ENCODE measurements at places on chromosomes 5 and 9.
A peak's percentile ranks its signal among the peaks of the same experiment; 100 is the strongest.

DNA sequence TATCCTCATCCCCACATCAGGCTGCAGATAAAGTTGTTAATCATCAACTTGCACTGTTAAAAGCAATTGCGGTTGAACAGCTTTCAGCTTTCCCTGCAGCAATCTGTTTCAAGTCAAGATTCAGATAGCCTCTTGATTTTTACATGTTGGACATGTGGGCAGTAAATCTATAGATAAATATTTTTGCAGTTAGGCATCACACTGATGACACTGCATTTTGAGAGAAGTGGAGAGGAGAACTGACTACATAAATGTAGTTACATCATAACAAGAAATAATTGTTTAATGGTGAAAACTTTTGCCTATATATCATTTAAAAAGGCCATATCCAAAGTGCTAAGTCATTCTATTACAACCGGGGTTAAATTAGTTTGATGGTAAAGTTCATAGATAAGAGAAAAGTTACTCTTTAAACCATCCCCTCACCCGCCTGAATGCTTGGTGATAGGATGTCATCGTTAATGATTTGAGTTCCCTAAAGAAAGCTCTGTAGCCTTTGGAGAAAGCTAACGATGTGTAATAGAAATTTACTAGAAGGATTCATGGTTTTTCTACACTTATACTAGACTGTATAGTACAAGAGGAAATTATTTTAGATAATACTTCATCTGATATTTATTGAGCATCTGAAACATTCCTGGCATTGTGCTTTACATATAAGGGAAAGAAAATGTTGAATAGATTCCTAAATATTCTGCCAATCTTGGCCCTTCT lies 30.8 kb upstream of the ALDH1A1 start:
- DNase-seq = no peak

DNA sequence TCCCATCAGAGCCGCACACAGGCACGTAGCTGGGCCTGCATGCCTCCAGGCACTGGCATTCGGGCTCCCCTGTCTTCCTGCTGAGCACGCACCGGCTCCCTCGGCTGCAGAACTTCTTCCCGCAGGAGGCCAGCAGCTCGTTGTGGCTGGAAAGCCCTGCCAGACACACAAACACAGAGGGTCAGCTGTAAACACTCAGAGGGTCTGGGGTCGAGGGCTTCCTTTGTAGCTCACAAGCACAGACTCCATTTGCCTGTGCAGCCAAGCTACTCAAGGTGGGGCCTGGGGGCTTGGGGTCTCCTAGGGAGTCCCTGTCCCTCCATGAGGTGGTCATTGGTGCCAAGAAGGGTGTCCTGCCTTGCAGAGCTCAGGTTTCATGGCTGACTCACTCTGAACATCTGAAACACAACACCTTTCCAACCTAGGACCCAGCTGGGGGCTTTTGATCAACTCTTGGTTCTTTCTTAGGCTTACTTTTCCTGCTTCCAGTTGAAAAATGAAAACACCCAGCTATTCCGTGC lies 211.4 kb downstream of the FSTL4 start:
- DNase-seq = no peak

- DNase-seq = no peak
These were observed 52.2 kb upstream of the DHFR start for GRCh38 chr5:80706835-80707447.

GRCh38 chr5:116645627-116646026 lies 71.0 kb upstream of the SEMA6A start:
- no peak for DNase-seq

- DNase-seq = no peak
These were observed 28.8 kb upstream of the SLC1A1 start for GRCh38 chr9:4461437-4461836.

DNA sequence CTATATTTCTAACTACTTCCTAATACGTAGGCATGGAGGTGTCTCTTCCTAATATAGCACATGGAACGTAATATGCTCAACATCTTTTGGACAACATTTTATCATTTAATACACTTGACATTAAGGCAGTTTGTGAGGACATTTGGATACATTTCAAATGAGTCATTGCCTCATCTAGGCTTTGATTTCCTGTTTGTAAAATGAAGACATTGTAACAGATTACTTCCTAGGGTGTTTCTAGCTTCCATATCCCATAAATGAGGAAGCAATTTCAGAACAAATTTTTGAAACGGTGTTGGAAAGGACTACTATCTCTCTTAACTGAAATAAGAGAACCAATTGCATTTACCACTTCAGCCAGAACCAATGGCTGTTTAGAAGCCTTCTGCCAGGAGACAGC lies 38.7 kb downstream of the SLC28A3 start:
- no peak for DNase-seq

GRCh38 chr5:67206929-67207328 lies 10.3 kb upstream of the CD180 start:
- DNase-seq = peak; percentile 86

- DNase-seq = peak; percentile 61
These were observed 786 bp upstream of the NTNG2 start for GRCh38 chr9:132160802-132161742.

- DNase-seq = peak; percentile 58
These were observed 101.6 kb upstream of the SSBP2 start for GRCh38 chr5:81852291-81853029.

DNA sequence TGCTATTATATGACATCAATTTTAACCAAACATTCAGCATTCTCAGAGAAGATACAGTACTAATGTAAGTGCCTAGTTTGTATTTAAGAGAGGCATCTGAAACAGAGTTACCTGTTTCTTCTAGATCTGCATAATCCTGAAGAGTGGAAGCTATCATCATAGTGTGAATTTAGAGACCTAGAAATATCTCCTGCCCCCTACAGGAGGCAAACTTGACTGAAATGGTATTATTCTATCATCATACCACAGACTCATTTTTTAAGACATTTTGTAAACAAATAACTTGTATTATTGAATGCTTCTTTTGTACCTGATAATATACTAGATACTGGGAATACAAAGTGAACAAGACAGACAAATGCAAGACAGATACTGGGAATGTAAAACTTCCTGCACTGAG lies 216.8 kb upstream of the RPS23 start:
- DNase-seq = no peak

- no peak for DNase-seq
These were observed 1067.4 kb downstream of the CDH9 start for GRCh38 chr5:25970906-25971489.

GRCh38 chr9:110979636-110980035 lies 58.6 kb downstream of the LPAR1 start:
- DNase-seq = no peak

- no peak for DNase-seq
These were observed 87.0 kb downstream of the LNPEP start for GRCh38 chr5:97022898-97023297.

- DNase-seq = no peak
These were observed 483.3 kb downstream of the CTNND2 start for GRCh38 chr5:11420969-11421368.

DNA sequence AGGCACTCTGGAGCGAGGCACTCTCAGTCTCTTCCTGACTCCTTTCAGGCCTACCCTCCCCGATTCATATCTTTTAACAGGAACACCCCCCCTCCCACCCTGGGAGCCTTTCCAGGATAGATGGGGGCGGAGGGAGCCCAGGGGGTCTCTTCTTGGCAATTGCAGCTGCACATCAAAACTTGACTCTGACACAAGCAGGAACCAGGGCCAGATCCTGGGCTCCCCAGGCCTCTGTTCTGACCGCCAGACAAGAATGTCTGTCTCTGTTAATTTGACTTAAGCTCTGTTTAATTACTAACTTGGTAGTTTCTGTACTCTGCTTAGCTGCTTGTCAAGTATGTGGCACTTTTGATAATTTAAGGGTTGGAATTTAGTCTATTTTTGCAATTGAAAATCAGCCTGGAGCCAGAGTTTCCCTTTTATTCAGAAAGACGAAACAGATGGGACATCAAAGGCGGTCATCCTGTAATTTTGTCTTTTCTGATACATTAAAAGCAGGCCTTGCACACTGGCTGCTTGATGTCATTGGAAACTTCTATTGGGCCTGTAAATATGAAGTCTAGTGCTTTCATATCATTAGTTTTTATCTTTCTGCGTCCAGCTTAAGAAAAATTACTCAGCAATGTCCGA lies 43.3 kb downstream of the ACTL7B start:
- no peak for DNase-seq

DNA sequence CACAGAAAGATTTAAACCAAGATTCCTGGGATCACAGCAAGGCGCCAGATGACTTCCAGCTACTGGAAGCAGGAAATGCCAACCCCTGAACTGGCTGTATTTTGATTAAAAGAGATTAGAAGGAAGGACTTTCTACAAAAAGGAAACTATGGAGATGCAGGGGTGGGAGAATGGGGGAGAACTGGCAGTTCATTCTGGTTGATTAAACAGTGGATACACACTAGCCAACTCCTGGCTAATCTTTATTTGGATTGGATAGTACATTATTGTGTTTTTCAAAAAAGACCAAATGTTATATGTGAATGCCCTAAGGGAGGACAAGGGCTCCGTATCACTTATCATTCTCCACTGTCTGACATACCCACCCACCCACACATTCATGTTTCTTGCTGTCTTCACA lies 93.2 kb downstream of the CDO1 start:
- no peak for DNase-seq

- no peak for DNase-seq
These were observed 54.9 kb downstream of the PSAT1 start for GRCh38 chr9:78351816-78352215.

- DNase-seq = no peak
These were observed 15.4 kb downstream of the HAUS6 start for GRCh38 chr9:19087106-19088000.

- DNase-seq = no peak
These were observed 119.5 kb upstream of the OSMR start for GRCh38 chr5:38726279-38726678.

DNA sequence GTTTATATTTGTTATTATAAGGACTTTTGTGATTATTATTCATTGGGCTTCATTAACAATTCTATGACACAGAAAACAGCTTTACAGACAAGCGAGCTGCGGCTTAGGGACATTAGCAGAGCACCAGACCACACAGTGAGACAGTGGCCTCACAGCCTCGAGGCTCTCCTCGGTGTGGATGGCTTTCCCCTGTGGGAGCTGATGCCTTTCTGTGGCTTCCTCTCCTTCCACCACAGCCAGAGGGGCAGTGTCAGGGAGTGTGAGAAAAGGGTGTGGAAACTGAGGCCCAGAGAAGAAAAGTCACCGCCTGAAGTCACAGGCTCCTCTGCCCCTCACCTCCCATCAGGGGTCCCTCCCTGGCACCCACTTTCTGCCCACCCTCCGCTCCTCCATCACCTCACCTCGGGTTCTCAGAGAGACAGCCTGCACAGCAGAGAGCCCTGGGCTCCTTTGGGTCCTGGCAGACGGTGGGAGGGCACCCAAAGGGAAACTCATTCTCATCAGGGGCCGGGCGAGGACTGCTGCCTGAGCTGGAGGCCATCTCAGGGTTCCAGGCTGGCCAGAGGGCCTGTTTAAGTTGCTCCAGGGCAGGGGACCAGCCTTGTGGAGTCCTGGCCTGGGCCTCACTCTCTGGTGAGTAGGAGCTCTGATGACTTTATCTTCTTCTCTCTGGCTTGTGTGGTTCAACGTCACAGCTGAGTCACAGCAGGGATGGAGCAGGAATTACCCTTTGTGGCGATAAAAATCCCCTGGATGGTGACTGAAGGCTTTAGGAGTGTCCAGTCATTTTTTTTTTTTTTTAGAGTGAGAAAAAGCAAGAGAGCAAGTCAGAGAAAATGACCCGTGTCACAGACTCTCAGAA lies 830 bp downstream of the TRAF1 start:
- DNase-seq = peak; percentile 80

GRCh38 chr9:114954956-114955582 lies 24.7 kb upstream of the TNFSF8 start:
- DNase-seq = no peak

- no peak for DNase-seq
These were observed 463.2 kb upstream of the KIF2A start for GRCh38 chr5:61842840-61843239.

DNA sequence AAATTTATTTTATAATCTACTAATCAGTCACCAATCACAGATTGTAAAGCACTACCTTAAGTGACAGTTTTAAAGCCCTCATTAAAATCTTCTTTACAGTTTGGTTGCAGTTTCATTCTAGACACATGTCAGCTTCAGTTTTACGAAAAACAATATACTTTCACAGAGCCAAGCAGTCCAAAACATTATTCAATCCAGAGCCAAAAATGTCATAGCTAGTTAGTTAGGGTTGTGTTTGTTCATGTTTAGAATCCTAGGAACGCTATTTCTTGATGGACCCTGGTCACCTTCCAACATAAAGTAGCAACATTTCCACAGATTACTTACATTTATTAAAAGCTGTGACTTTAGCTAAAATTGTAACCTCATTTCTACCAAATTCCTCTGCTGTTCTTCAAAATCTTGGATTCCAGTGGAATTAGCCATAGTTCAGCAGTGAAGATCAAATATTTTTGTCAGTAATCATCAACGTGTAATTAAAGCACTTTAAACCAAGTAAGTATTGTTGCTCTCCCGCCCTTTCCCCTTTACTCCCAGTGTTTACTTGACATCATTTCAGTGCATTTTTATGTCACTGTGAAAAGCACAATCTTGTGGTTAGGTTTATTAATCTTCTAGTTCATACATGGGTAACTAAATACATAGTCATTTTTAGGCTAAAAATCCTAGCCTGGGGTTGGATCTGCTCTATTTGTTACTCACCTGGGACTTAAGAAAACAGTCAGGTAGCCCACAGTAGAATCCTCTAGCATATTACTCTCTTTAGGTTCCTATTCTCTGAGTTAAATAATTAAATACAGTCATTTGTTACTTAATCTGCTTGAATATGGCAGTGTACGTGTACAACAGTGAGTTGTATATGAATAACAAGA lies 74.3 kb downstream of the NIPBL start:
- DNase-seq = no peak

GRCh38 chr5:119290161-119290569 lies 65.7 kb upstream of the TNFAIP8 start:
- DNase-seq = no peak

DNA sequence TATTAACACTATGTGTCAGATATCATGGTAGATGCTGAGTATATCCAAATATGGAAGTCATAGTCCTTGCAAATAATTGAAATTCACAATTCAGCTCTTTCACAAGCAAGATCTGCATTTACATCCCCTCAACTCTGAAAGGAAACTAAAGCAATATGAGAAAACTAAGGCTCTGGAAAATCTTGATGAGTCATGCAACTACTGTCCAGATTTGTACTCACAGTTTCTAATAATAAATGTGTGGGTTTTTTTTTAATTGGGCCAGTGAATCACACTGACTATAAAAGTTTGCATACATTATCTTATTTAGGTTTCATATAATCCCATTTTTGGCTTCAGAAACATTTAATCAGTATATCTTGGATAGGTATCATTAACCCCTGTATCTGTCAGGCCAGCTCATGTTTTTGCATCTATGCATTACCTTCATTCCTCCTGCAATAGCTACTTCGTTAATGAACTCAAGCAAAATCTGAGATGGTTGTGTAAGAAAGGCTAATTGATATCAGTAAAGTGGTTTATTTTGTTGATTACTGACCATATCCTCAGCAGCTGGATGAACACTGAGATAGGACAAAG lies 58.7 kb upstream of the PRR16 start:
- no peak for DNase-seq

Data from CD4-positive, alpha-beta T cell treated with Interleukin-17A for 4 hours (primary cell).